Ovary (tissue), 10 donors: ENCODE measurements at places on chromosomes 2 and 18. TPM values are rescaled to one million over a fixed set of nuclear protein-coding genes. Genes with fewer than 3 reads are reported as not detected.

DNA sequence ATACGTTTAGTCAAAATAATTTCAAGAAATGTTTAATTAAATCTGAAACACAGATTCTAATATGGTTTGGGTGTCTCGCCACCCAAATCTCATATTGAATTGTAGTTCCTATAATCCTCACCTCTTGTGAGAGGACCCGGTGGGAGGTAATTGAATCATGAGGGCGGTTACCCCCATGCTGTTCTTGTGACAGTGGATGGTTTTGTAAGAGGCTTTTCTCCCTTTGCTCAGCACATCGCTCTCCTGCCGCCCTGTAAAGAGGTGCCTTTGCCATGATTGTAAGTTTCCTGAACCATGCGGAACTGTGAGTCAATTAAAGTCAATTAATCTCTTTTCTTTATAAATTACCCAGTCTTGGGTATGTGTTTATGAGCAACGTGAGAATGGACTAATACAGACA is 1045.1 kb upstream of the POU3F3 start:
- no peaks in the 10 kb centered on the region for H3K36me3 ChIP-seq
- DNase-seq: no peak
- H3K4me1 ChIP-seq: no peaks in the 10 kb centered on the region
- H3K27ac ChIP-seq: no peak overlapping the region
- H3K4me3 ChIP-seq: no peak overlapping the region
- no peaks in the 10 kb centered on the region for H3K27me3 ChIP-seq

DNA sequence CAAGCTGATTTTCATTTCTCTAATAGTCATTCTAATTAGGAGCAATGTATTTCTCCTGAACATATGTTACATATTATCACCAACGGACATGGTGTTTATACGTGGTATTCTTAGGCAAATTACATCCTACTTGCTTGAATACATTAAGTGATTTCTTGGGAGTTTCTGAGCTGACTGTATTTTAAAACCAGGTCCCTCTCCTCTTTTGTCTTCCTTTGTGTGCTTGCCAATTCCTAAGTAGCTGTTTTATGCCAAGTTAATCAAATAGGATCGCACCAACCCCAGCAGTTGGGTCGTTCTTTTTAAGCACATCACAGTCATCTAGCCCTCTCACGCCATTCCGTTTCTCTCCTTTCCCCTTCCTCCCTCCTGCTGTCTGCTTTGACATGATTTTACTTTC is 75.4 kb upstream of the MAP2 start:
- H3K27me3 ChIP-seq: no peaks in the 10 kb centered on the region
- DNase-seq: no peak
- no peaks in the 10 kb centered on the region for H3K4me1 ChIP-seq
- no peak overlapping the region for H3K4me3 ChIP-seq
- no peak overlapping the region for H3K27ac ChIP-seq

Gene E2F6
- 10.7 TPM for total RNA-seq

Gene SPAG16
- total RNA-seq: 58.7 TPM

DNA sequence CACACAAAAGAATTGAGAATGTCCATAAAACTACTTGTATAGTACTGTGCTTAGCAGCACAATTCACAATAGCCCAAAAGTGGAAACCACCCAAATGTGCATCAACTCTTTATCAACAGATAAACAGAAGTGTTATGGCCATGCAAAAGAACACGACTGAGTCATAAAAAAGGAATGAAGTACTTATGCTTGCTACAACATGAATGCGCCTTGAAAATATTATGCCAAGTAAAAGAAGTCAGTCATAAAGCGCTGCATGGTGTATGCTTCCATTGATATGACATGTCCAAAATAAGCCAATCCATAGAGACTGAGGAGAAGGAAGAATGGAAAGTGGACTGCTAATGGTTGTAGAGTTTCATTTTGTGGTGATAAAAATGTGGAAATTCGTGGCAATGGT is 12.1 kb upstream of the MAP2 start:
- no peak overlapping the region for H3K4me3 ChIP-seq
- no peaks in the 10 kb centered on the region for H3K36me3 ChIP-seq
- DNase-seq: no peak
- H3K27me3 ChIP-seq: no peaks in the 10 kb centered on the region

DNA sequence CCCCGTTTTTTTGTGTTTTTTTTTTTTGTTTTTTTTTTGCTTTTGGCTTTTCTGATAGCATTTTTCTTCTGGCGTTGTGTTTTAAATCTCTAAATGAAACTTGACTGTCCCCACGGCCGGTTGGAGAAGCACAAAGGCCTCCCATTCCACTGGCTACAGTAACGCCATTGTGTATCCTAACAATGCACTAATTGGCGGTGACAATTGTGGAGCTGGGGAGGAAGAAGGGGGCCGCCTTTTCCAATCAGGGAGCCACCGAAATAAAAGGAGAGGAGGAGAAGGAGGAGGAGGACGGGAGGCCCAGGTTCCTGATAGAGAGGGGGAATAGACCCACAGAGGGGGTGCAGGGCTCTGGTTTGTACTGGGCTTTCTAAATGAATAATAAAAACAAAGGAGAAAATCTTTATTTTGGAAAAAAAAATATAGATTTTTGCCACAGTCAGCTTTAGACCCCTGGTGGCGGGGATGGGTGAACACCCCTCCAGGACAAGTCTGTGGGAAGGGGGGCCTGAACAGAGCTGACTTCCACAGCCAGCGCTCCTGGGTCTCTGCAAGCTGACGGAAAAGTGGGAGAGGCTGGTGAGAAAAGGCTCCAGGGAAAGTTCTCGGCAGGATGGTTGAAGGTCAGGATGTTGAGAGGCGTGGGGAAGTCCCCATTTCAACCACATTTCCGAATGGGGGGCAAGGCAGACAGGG is 43.7 kb upstream of the FZD5 start:
- H3K4me1 ChIP-seq: no peaks in the 10 kb centered on the region
- no peak for DNase-seq
- H3K4me3 ChIP-seq: no peak overlapping the region
- H3K27me3 ChIP-seq: no peaks in the 10 kb centered on the region

- no peaks in the 10 kb centered on the region for H3K36me3 ChIP-seq
- DNase-seq: no peak
- no peaks in the 10 kb centered on the region for H3K27me3 ChIP-seq
- H3K27ac ChIP-seq: no peak overlapping the region
These were observed 614 bp upstream of the FKBP1B start for GRCh38 chr2:24048769-24049484.

- no peaks in the 10 kb centered on the region for H3K36me3 ChIP-seq
- no peak overlapping the region for H3K4me3 ChIP-seq
- no peaks in the 10 kb centered on the region for H3K4me1 ChIP-seq
- no peak overlapping the region for H3K27ac ChIP-seq
These were observed 110.6 kb downstream of the CLIP4 start for GRCh38 chr2:29225814-29226213.

DNA sequence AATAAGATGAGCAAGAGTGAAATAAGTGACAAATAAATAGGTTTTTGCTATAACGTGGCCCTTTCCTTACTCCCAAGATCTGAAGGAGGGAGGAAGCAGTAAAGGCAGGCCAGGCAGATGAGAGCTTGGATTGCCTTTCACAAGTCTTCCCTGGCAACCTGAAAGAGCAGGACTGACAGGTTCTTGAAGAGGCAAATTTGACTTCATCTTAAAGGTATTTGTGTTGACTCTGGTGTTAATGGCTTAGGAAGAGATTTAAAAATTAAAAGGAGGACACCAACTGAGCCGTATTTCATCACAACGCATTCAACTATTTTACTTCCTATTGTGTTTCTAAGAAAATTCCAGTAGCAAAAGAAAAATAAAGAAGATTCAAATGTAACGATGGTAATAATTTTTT is 3.2 kb downstream of the STRN start:
- DNase-seq: no peak
- no peak overlapping the region for H3K27ac ChIP-seq
- H3K4me3 ChIP-seq: no peak overlapping the region
- H3K36me3 ChIP-seq: no peaks in the 10 kb centered on the region
- peaks cover 6% of the 10 kb centered on the region for H3K4me1 ChIP-seq

- no peaks in the 10 kb centered on the region for H3K36me3 ChIP-seq
- H3K4me1 ChIP-seq: peaks cover 3% of the 10 kb centered on the region
- H3K27me3 ChIP-seq: no peaks in the 10 kb centered on the region
These were observed 333.7 kb upstream of the MEIS1 start for GRCh38 chr2:66101206-66101605.

Gene CHN1
- 9.4 TPM for total RNA-seq

Gene FKBP7
- 31.6 TPM for total RNA-seq

Gene UGT1A1
- not detected for total RNA-seq

Gene TXNL1
- total RNA-seq: 61.9 TPM

- H3K36me3 ChIP-seq: no peaks in the 10 kb centered on the region
- H3K27me3 ChIP-seq: no peaks in the 10 kb centered on the region
- H3K4me3 ChIP-seq: no peak overlapping the region
These were observed 370.4 kb downstream of the XIRP2 start for GRCh38 chr2:167258712-167259111.

DNA sequence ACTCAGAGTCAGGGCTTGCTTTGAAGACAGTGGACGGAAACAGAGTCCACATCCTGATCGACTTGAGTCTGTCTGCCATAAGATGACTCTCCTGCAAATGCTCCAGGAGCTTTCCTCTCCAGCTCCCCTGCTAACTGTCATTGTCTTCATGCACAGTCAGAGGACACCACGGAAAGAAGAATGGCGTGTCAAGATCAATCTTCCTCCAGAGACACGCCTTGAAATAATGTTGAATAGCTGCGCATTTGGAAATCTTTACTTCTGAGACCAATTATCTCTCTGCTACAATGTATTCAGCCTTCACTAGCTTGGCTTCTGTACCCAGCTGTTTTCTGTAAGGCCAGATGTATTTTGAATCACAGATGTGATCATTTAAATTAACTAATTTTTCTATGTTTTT is 457.2 kb downstream of the CDH2 start:
- DNase-seq: no peak
- H3K27me3 ChIP-seq: no peaks in the 10 kb centered on the region
- H3K27ac ChIP-seq: no peak overlapping the region
- H3K36me3 ChIP-seq: no peaks in the 10 kb centered on the region

- no peaks in the 10 kb centered on the region for H3K36me3 ChIP-seq
- H3K4me1 ChIP-seq: peaks cover 2% of the 10 kb centered on the region
- no peak overlapping the region for H3K4me3 ChIP-seq
- no peak for DNase-seq
- no peaks in the 10 kb centered on the region for H3K27me3 ChIP-seq
- no peak overlapping the region for H3K27ac ChIP-seq
These were observed 52.5 kb downstream of the SETBP1 start for GRCh38 chr18:44733069-44733753.

- H3K27me3 ChIP-seq: no peaks in the 10 kb centered on the region
- no peaks in the 10 kb centered on the region for H3K36me3 ChIP-seq
- no peak for DNase-seq
- H3K27ac ChIP-seq: no peak overlapping the region
- no peaks in the 10 kb centered on the region for H3K4me1 ChIP-seq
These were observed 10.3 kb downstream of the GALNT14 start for GRCh38 chr2:31127931-31128330.

GRCh38 chr2:20050104-20050645 is 1.3 kb downstream of the LAPTM4A start:
- peak overlapping the region; percentile 77 for H3K4me3 ChIP-seq
- H3K4me1 ChIP-seq: peaks cover 6% of the 10 kb centered on the region
- no peak for DNase-seq
- H3K27ac ChIP-seq: peak overlapping the region; percentile 81
- H3K27me3 ChIP-seq: no peaks in the 10 kb centered on the region
- H3K36me3 ChIP-seq: no peaks in the 10 kb centered on the region

DNA sequence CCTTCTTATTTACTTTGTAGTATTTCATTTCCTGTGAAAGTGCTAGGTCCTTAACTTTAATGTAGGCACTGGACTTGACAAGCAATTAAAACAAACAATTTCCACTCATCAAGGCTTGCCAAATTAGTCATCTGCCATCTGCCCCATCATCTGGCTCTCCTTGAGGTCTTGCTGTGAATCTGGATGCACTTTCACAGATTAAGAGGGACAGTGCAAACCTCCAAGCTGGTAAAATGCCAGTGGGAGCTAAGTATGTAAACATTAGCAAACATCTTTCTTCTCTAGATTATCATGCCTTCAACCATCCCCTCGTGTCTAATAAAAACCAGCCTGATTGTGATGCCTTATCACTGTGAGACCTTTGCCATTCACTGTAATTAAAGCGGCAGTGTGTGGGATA is 402.9 kb downstream of the ERBB4 start:
- no peaks in the 10 kb centered on the region for H3K4me1 ChIP-seq
- no peak for DNase-seq
- H3K36me3 ChIP-seq: no peaks in the 10 kb centered on the region
- no peak overlapping the region for H3K4me3 ChIP-seq
- H3K27ac ChIP-seq: no peak overlapping the region

DNA sequence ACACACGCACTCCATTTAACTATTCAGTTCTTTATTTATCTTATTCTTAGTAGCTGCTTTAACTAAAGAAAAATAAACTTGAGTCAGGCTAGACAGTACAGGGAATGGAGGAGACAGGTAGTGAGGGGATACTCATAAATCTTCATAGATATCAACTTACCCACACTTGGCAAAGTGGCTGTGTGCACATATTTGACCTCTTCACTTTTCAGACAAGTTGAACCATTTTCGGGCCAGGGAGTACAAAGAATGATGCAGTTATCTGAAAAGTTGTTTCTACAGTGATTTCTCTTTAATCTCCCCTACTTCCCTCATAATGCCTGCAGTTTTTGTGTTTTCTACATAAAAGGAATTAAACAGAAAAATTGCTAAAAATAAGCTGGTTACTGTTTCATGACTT is 307.5 kb downstream of the GULP1 start:
- H3K36me3 ChIP-seq: no peaks in the 10 kb centered on the region
- no peaks in the 10 kb centered on the region for H3K4me1 ChIP-seq
- no peak overlapping the region for H3K4me3 ChIP-seq
- H3K27ac ChIP-seq: no peak overlapping the region
- no peak for DNase-seq
- H3K27me3 ChIP-seq: no peaks in the 10 kb centered on the region

- no peak overlapping the region for H3K4me3 ChIP-seq
- H3K4me1 ChIP-seq: peaks cover under 1% of the 10 kb centered on the region
- DNase-seq: no peak
These were observed 289.1 kb downstream of the ZNF516 start for GRCh38 chr18:76205906-76206305.

Gene PLGLB1
- total RNA-seq: 2.1 TPM

Gene ALMS1
- total RNA-seq: 49.5 TPM

DNA sequence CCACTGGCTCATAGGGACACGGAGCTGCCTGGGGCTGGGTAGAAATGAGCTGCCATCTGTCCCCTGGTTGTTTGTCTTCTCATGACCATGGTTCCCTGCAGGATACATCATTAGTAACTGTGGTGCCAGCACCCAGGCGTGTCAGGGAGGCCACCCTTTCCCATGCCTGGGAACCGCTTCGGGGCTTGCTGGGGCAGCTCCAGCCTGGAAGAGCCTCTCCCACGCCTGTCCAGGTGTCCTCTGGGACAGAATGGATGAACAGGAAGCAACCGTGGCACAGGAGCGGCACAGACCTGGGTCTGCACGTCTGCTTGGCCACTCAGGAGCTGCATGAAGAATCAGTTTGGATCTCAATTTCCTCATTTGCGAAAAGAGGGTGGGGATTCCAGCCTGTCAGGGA is 34.8 kb downstream of the SDC1 start:
- no peaks in the 10 kb centered on the region for H3K36me3 ChIP-seq
- H3K4me3 ChIP-seq: no peak overlapping the region
- no peak for DNase-seq
- H3K27me3 ChIP-seq: no peaks in the 10 kb centered on the region

GRCh38 chr2:123095219-123095835 is 929.8 kb upstream of the CNTNAP5 start:
- DNase-seq: no peak
- H3K27ac ChIP-seq: no peak overlapping the region

GRCh38 chr18:63233334-63233733 is 86.2 kb downstream of the BCL2 start:
- no peaks in the 10 kb centered on the region for H3K36me3 ChIP-seq
- H3K4me1 ChIP-seq: peaks cover 13% of the 10 kb centered on the region
- H3K27ac ChIP-seq: no peak overlapping the region
- DNase-seq: no peak

Gene REG1B
- 8.1 TPM for total RNA-seq

- no peaks in the 10 kb centered on the region for H3K4me1 ChIP-seq
- H3K27me3 ChIP-seq: no peaks in the 10 kb centered on the region
- no peak overlapping the region for H3K27ac ChIP-seq
- no peak for DNase-seq
These were observed 137.6 kb downstream of the LAMA1 start for GRCh38 chr18:6979954-6980353.
